NT2/D1 (cell line): ENCODE measurements at places on chromosomes 1 and 21.

DNA sequence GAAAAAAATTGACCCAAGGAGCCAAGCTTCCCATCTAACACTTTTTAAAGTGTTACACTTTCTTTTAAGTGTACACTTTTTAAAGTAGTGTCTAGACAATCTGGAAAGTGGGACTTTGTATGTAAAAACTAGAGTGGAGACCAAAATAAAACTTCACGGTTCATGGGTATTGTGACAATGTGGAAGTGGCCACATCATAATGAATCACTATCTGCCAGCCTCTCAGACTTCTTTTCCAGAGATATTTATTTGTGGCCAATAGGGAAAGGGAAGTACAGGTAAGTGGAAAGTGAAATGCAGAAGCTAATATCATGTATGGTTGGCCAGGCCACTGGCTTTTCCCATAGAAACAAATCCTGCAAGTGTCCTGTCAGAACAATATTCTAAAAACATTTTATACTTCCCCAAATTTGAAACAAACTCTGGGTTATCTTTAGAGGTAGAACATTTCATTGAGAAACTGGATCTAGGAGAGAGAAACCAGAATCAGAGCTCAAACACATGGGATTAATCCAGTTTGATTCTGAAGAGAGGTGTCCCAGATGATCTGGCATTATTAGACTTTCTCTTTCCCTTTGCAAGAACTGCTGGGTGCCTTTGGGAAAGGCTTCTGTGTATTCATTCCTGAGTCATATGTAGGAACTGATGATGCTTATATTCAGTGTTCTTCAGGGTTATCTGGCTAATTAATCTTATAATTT, 2.0 kb downstream of the TNFSF18 start:
- DNase-seq, result no peak

DNA sequence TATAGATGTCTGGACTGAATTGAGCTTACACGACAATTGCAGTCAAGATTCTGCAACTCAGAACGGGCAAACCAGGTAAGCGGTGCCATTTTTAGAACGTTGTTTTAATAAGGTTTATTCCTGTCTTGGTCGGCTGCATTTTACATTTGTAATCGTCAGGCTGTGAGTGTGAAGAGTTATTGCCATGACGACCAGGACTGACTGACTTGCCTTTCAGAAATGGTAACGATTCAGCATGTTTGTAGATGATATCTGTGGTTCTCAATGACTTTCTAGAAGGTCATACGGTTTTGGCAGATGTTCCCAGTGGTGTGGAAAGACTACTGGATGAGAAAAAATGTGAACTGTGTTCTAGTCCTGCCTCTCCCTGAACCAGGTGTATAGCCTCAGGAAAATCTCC, 271.3 kb upstream of the B3GALT2 start:
- DNase-seq, result no peak

DNA sequence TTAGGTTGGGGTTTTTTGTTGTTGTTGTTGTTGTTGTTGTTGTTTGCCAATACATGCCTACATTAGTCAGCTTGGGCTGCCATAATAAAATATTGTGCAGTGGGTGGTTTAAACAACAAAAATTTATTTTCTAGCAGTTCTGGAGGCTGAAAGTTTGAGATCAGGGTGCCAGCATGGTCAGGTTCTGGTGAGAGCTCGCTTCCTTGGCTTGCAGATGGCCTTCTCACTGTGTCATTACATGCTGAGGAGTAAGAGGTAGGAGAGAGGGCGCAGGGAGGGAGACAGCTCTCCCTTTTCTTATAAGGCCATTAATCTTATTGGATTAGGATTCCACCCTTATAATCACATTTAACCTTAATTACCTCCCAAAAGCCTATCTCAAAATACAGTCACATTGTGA, 52.7 kb downstream of the DIRAS3 start:
- DNase-seq, result no peak

DNA sequence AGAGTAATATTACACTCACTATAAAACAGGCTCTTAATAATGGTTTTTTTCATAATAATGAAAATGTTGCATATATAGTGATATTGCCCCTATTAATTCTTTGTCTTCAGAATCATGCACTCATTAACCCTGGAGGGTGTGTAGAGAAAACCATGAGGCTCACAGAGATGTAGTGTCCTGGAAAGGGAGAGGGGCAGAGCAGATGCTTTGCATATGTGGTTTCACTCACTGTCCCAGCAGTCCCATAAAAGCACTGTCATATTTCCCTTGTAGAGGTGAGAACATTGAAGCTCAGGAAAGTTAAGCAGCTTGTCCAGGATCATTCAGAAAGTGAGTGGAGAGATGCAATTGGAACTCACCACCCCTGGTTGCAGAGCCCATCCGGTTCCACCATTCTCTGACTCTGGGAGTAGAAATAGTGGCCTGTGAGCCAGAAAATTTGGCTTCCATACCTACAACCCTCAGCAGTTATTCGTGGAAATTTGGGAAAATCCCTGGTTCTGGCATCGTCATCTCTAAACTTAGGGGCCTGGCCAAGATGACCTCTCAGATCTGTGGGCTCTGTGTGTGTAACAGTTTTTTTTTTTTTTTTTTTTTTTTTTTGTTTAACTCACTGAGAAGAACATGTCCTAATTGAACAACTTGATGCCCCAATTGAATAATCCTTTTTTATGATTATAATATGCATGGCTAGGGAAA, 86.4 kb downstream of the RGL1 start:
- no peak for DNase-seq

GRCh38 chr21:35281956-35282355, 232.9 kb upstream of the RUNX1 start:
- DNase-seq, result no peak

DNA sequence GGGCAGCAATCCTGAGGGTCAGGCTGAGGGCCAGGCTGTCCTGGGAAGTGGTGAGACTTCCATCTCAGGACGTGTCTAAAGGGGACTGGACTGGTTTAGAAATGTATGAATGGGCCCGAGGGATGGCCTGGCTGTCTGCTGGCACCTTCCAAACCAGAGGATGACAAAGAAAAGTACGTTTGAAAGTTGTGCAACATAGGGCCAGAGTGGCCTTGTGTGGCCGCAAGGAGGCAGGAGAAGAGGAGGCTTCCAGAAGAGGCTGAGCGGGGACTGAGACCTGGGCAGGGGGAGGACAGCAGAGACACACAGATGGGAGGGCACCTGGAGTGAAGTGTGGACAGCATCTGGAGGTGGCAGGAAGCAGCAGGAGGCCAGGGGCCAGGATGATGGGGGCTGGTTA, 2.6 kb upstream of the SYTL1 start:
- DNase-seq, result no peak

- no peak for DNase-seq
Measured at GRCh38 chr1:117648015-117648414, 42.2 kb downstream of the TENT5C start.
